ENCODE measurements at places on chromosomes 5 and 9.

- DNase-seq: no peak
Measured at GRCh38 chr5:178439493-178440180, 150.6 kb downstream of the COL23A1 start.

GRCh38 chr5:129804705-129805104 lies 56.8 kb downstream of the MINAR2 start:
- DNase-seq: no peak

DNA sequence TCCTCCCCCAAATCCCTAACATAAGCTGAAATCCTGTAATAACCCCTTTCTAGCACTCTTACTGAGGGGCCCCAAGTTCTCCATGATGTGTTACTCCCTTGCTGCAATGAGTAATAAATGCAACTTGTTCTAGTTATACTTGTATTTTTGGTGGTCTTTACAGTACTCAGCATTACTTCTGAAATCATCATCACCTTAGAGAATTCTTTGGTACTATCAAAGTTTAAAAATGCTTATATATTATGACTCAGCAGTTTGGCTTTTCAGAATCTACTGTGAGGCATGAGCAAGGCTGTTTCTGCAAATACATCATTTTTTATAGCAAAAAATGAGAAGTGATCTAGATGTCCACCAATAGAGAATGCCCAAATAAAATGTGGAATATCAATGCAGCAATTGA lies 20.7 kb upstream of the ROPN1L start:
- DNase-seq: no peak

DNA sequence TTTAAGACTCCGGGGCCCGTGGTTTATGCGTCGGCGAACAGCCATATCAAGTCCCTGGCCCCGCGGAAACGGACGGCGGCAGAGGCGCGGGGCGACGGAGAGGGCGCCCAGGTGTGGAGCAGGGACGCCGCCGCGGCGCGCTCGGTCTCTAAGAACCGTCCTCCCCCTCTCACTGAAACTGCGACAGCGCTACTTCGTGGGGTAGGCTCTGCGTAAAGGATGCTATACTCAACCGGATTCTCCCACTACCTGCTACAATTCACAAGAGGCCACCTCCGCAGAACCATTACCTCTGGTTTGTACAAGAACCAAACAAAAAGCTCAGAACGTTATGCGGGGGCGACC lies 404 bp downstream of the MRNIP start:
- peak; percentile 18 for DNase-seq

DNA sequence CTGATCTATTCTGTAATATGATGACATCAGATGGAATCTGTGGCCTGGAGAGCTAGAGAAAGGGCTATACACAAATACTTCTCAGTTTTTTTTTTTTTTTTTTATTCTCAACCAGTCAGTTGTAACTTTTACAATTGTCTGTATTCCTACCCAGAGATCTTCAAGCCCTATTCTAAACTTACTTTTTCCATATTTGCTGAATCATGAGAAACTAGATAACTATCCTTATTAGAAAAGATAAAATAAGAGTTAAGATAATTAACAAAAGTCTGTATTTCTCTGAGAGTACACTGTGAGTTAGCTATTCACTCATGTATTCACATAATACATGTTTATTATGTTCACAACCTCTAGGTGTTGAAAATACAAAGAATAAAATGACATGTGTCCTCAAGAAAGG lies 1575.9 kb downstream of the EFNA5 start:
- no peak for DNase-seq

DNA sequence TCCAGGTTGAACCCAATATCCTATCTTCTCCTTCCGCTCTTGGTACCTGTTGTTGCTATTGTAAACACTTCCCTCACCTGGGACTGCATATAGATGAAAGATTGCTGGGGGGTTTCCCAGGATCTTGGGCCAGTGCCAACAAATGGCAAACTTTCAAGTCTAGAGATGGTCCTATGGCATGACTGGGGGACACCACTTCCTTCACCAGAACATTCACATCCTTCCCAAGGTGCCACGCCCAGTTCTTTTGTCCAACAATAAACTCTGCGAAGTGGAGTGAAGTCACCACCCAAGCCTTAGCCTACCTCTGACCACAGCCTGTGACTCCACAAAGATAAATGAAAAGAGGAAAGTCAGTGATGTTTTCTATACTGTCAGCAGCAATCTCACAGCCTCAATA lies 34.4 kb downstream of the DOCK8 start:
- no peak for DNase-seq

GRCh38 chr5:10387690-10388089 lies 34.2 kb downstream of the MARCHF6 start:
- no peak for DNase-seq

GRCh38 chr5:172713809-172714490 lies 57.0 kb downstream of the DUSP1 start:
- DNase-seq: no peak

DNA sequence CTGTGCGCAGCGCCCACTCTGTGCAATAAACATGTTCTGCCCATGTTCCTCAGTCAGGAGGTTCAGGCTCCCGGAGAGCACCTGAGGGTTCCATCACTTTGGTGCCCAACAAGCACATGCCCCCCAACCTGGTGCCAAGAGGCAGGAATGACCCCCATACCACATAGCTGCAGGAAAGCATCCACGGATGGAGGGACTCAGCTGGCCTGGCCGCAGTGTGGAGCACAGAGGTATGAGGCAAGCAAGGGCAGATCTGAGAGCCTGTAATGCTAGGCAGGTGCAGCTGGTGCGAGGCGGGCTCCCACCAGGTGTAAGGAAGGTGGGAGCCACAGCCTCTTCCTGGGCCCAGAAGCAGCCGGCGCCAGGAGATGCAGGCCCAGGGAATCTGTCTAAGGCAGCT lies 4.3 kb upstream of the MRNIP start:
- DNase-seq: no peak

GRCh38 chr9:83937861-83938455 lies 16.7 kb upstream of the KIF27 start:
- no peak for DNase-seq

GRCh38 chr9:95130484-95130883 lies 187.0 kb downstream of the FANCC start:
- no peak for DNase-seq

- no peak for DNase-seq
Measured at GRCh38 chr5:172869691-172870090, 35.6 kb downstream of the ERGIC1 start.

GRCh38 chr9:34830068-34830467 lies 120.1 kb upstream of the CCL21 start:
- no peak for DNase-seq
